Activated naive CD4-positive, alpha-beta T cell treated with anti-CD3 and anti-CD28 coated beads, Interleukin-2, amount 50 U/mL, for 72 hours (primary cell): ENCODE measurements at places on chromosomes 7 and 10. TPM values are rescaled to one million over a fixed set of nuclear protein-coding genes. Genes with fewer than 3 reads are reported as not detected.

PPP1R17 gene
- total RNA-seq: not detected

CYP3A5 gene
- total RNA-seq: not detected

ABCB1 gene
- 5.1 TPM for total RNA-seq

OR6B1 gene
- total RNA-seq: not detected

NSUN6 gene
- 19.2 TPM for total RNA-seq

CSGALNACT2 gene
- total RNA-seq: 28.7 TPM

CYP2C19 gene
- total RNA-seq: not detected

SFRP4 gene
- total RNA-seq: not detected

DNA sequence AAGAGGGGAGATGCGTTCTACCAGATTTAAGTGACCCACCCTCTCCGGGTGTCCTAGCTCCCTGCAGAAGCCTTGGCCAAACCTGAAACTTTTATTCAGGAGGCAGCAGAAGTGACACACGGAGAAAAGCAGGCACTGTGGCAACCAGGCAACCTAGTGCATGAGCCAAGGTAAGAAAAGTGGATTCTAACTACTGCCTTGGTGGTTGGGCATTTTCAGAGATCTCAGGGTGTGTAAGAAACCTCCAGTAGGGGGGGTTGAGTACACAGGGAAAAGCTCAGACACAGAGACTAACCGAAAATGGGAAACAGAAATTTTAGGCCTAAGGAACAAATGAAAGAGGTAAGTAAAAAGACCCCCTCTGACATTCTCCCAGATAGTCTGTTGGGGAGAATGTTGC is 645.7 kb downstream of the ANKRD7 start:
- DNase-seq: no peak

GRCh38 chr7:24974026-24974832 is 5.7 kb downstream of the OSBPL3 start:
- DNase-seq: no peak

DNA sequence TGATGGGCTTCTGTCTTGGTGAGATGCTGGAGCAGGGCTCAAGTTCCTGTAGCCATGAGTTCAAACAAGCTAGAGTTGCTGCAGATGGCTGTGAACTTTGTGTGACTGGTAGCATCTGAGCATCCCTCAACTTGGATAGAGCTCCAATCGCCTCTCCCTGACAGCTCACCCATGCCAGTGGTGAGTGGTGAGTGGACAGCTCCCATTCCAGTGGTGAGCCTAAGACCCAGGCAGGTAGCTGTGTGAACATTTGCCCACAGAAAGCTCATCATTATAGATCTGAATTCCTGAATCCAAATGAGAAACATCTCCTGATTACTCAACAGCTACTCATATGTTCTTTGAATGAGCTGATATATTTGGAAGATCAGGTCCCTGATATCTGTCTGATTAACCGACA is 25.3 kb downstream of the STEAP1B start:
- DNase-seq: no peak

- no peak for DNase-seq
Observed at GRCh38 chr10:75538144-75538543, 106.7 kb downstream of the LRMDA start.

DNA sequence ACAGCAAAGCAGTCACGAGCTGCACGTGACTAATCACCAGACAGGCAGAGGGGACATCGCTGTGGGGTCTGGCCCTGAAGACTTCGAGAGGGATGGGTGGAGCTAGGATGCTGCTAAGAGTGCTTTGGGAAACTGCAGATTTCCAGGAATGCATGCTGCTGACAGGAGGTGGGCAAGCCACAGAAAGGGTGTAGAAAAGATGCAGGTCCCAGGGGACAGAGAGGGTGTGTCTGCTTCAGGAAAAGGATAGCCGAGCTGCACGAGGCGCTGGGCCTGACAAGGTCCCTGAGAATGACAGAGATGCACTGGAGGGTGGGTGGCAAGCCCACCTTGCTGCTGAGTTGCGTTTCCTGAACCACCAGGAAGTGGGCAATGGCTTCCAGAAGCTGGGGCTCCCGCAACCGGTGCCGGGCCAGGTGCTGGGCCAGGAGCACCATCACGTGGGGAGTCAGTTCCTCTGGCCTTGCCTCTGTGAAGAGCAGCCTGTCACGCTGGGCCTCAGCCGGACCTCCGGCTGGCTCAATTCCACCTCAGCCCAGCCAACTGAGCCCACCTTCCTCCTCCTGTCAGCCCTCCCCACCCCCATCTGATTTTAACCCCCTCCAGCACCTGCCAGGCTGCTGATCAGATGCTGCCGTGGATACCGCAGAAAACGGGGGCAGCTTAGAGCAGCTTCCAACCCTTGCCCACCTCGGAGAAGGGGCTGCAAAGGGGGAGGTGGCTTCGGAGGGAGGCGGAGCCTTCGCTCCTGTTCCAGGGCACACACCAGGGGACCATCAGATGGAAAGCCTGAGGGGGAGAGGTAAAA is 2.2 kb downstream of the FASTK start:
- no peak for DNase-seq

DNA sequence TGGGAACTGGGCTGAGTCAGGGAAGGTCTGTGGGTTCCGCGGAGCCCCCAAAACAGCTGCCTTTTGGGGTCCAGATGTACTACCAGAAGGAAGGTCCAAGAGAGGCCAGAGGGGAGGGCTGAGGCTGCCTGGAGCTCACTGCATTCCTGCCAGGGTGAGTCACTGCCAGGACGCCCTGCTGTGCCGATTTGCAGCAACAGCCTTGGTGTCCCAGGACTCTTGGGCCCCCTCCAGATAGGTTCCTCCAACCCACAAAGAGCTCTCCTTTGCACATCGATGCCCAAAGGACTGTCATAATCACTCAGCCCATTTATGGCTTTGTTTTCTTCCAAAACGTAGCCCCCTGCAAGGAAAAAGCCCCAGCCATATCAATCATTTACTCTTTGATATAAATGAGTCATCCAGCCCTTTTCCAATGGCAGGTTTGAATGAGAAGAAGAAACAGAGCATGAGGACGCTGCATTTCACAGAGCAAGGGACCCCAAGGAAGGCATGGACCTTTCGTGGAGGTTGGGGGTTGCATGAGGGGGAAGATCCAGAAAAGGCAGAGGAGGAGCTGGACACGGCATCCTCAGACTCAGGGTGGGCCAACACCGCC is 32.2 kb upstream of the COL13A1 start:
- DNase-seq: no peak

DNA sequence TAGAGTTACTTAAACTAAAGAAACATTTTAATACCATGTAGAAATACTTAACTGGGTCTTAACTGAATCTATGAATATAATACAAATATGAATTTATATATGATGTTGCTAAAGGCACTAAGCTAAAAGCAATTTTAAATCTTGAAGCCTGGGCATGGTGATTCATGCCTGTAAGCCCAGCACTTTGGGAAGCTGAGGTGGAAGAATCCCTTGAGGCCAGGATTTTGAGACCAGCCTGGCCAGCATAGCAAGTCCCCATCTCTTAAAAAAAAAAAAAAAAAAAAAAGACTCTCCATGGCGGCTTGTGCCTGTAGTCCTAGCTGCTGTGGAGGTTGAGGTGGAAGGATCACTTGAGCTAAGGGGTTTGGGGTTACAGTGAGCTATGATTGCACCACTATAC is 95.3 kb downstream of the CCSER2 start:
- no peak for DNase-seq

- no peak for DNase-seq
Observed at GRCh38 chr7:45237788-45238461, 80.3 kb downstream of the RAMP3 start.

DNA sequence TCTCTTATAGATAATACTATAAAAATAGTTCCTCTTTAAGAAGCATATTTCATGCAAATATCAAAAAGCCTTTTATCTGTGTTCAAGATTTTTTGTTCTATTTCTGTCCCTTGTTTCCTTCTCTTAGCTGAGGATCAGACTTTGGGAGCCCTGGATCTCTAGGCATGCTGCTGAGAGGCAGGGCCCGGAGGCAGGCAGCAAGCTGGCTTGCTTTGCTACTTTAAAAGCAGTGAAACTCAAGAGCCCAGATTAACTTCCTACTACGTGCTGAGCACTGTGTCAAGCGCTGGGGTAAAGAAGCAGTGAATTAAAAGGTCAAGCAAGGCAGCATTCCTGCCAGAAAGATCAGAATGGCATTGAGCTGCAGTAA is 31.0 kb upstream of the ARID5B start:
- no peak for DNase-seq

DNA sequence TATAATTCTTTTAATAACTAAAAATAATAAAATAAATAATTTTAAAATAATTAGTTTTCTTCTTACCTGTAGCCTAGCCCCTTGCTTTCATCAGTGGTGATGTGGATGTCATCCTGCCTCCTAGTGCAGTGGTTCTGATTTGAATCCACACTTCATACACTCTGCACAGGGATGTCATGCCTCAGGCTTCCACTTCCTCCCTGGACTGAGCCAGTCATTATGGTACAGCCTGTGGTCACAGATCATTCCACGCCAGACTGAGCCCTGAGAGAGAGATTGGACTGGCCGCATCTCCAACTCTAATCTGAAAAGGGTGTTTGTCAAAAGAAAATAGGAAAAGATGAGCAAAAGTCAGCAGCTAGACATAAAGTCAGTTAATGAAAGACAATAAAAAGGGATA is 436.2 kb upstream of the IGFBP3 start:
- DNase-seq: no peak

DNA sequence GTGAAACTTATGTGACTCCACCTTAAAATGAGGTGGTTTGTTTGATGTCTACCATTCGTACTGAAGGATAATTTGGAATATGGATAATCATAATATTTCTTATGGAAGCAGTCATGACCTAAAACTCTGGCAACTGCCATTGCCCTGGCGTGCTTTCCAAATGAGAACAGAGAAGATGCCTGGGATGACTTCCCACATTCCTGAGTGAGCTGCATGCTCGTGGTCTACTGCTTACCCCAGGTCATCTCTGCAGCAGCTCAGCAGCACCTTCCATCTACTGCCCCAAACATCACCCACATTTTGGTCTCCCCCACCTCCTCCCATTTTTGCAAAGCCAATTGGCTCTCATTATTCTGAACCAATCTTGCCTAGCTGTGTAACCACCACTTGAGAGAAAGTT is 40.1 kb downstream of the LYZL1 start:
- DNase-seq: no peak

DNA sequence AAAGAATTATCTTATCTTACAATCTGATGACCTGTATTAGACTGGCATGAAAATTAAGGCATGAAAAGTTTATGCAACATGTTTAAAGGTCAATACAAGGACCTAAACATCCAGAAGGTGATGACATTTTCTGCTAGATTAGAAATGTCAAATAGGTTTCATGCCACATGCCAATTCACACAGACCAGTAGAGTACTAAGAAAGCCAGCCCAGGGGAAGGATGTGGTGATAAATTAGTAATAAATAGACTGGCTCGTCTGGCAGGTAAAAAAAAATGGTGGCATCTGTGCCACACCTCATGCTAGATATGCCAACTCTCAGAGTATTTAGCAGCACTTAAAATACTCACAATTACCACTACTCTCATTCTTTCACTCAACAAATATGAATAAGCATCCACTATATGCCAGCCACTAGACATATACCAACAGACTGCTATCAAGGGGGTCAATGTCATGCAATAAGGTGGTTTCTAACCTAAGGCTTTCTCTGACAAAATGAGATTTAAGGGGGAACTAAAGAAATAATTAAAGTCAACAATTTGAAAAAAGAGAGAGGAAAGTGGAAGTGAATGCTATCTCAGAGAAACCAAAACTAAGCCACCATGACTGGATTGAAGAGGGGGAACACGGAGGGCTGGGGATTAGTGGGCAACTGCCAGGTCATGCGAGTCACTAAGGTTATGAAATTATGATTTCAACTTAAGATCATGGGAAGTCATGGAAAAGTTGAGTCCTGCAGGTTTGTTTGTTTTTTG is 83.5 kb downstream of the SGMS1 start:
- no peak for DNase-seq

DNA sequence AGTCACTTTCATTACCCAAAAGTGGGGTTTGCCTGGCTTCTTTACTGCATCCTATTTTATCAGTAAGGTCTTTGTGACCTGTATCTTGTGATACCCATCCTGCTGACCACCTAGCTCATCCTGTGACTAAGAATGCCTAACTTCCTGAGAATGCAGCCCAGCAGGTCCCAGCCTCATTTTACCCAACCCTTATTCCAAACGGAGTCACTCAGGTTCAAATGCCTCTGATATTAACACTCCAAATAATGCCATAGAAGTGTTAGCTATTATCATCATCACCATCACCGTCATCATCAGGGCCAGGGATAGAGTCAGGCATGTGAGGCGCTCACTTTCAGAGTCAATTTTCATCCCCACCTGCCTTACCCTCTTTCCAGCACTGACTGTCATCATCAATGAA is 85.5 kb downstream of the SLC16A9 start:
- DNase-seq: no peak

GRCh38 chr10:76354212-76354738 is 922.9 kb downstream of the LRMDA start:
- DNase-seq: no peak

GRCh38 chr7:116948934-116949333 is 4.4 kb upstream of the ST7 start:
- no peak for DNase-seq

- no peak for DNase-seq
Observed at GRCh38 chr10:78179886-78180705, 146.4 kb downstream of the RPS24 start.

- DNase-seq: no peak
Observed at GRCh38 chr10:6748981-6749635, 169.0 kb upstream of the PRKCQ start.

- no peak for DNase-seq
Observed at GRCh38 chr10:72274730-72275350, 1.1 kb downstream of the DDIT4 start.

DNA sequence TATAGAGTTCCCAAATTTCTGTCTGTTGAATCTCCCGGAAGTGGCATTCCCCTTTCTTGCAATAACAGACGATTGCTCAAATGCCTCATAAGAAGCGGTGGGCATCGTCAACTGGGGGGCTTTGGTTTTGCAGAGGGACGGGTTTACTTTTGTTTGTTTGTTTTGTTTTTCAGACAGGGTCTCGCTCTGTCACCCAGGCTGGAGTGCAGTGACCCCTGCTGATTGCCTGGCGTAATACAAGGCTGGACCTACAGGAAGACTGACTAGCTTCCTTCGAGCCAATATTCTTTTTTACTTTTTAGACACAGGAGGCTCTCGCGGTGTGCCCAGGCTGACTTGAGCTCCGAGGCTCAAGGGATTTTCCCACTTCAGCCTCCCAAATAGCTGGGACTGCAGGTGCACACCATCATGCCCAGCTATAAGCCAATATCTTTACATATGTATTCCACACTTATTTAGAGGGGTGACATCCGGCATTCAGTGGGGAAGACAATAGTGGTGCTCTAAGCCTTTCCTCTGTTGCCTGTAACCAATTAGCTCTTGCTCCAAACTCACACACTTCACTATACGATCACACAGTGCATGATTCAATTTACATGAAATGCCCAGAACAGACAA is 58.1 kb downstream of the FHIP2A start:
- no peak for DNase-seq
